ENCODE measurements at places on chromosomes 13 and 19.

GRCh38 chr19:30338878-30339623 is 33.1 kb upstream of the ZNF536 start:
- DNase-seq: no peak

DNA sequence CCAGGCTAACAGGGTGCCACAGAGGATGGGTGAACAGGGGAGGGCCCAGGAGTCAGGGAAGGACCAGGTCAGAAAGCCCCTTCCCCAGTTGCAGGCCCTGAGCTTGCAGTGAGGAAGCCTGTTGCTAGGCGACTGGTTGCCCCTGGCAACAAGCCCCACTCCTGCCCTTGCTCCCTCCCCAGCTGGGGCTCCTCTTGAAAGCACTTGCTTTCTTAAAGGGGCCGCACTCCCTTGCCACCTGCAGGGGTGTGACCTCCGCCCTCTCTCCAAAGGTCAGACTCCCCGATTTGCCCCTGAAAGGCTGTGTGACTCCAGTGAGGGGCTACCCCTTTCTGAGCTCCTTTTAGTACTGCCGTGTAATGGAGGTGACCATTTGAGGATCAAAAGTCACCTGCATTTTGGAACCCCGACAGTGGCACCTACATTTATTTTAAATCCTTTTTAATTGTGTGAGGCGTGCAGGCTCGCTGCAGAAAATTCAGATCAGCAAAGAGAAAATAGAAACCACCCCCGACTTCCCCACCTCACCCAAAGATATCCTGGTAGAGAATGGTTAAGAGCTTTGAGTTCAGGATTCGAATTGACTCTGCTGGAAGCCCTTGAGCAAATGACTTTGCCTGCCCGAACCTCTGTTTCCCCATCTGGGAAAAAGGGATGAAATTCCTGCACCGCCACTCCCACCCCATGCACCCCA is 4.8 kb downstream of the FCHO1 start:
- DNase-seq: peak; percentile 54

DNA sequence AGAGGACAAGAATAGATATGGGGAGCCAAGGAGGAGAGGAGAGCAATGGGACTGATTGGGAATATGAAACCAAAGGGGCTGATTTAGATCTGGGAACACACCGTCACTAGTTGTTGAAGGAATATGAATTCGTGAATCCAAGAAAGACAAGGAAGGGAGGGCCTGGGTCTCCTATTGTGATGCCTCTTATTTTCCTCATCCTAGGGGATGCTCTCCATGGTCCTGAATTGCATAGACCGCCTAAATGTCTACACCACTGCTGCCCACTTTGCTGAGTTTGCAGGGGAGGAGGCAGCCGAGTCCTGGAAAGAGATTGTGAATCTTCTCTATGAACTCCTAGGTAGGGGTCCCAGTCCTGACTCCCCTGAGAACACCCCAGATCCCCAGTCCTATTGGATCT is 21.5 kb downstream of the RYR1 start:
- no peak for DNase-seq

- no peak for DNase-seq
These were observed 1225.3 kb downstream of the SLITRK5 start for GRCh38 chr13:88896466-88896865.

- DNase-seq: no peak
These were observed 15.2 kb downstream of the RCN3 start for GRCh38 chr19:49543032-49543431.

DNA sequence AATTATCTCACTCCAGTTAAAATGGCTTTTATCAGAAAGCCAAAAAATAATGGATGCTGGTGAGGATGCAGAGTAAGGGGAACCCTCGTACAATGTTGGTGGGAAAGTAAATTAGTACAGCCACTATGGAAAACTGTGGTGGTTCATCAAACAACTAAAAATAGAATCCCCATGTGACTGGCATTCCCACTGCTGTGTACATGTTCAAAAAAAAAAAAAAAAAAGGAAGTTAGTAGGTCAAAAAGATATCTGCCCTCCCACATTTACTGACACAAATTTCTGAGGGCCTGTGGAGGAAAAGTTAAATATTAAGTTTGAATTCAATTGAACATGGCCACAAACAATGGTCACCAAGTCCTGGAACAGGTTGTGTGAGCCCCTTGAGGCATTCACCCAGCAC is 9.8 kb upstream of the ZSCAN5A start:
- DNase-seq: no peak
